NCI-H1092 treated with DMSO at 0.1 percent for 48 hours (cell line): ENCODE measurements at places on chromosomes 13 and 19.

DNA sequence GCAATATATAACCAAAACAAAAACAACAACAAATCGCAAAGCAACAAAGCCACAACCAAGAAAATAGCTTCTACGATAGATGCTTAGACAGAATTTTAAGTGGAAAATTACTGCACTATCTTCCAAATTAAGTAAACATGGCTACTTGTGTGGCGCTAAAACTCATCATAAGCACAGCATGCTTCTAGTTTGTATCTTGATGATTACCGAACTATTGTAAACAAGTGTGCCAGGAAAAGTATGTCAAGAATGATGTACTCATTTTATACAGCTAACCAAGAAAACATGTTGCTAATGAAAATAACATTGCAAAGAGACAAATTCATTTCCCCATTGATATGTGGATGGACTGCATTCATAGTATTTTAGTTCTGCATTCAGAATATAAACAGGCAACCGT lies 271.9 kb upstream of the GPC6 start:
- no peak for DNase-seq

DNA sequence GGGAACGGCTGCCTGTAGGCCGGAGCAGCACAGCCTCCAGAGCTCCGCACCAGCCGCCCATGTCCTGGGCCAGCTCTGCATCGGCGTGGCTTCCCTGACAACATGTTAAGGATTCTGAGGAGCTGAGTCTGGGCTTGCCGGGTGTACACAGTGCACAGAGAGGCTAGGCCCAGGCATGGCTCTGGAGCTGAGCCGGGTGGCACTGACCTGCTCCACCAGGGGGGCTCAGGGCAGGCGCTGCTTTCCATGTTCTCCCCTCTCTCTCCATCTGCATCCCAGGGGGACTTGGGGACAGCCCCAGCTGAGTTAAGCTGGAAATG lies 31.6 kb downstream of the AP1M1 start:
- no peak for DNase-seq

GRCh38 chr19:1618157-1619093 lies 13.2 kb upstream of the UQCR11 start:
- no peak for DNase-seq

- DNase-seq = peak; percentile 35
These were observed 69.8 kb downstream of the LRCH1 start for GRCh38 chr13:46622630-46623256.

DNA sequence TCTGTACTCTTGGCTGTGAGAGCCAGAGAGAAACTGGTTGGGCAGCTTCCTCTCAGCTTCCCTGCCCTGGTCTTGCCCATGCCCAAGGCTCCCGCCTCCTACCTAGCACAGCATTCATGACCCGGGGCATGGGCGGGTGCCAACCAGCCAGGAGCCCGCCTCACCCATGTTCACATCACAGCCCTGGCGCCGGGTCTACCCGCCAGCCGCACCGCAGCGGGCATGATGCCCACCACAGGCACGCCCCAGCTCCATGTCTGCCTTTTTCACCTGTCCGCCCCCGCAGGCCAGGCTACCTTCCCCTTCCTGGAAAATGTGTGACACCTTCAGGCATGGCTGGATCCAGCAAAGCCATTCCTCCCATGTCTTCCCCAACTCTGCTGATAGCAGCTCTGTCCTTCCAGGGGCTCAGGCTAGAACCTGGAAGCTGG lies 42.1 kb downstream of the PTPRS start:
- DNase-seq = no peak

- DNase-seq = peak; percentile 94
These were observed 583.9 kb upstream of the SLITRK6 start for GRCh38 chr13:86383151-86383550.

- DNase-seq = peak; percentile 58
These were observed at the start of gene PVR for GRCh38 chr19:44643605-44644401. Gene PVR (plus strand): TSS chr19:44643910. CDS start chr19:44644097, 187 bp downstream.

DNA sequence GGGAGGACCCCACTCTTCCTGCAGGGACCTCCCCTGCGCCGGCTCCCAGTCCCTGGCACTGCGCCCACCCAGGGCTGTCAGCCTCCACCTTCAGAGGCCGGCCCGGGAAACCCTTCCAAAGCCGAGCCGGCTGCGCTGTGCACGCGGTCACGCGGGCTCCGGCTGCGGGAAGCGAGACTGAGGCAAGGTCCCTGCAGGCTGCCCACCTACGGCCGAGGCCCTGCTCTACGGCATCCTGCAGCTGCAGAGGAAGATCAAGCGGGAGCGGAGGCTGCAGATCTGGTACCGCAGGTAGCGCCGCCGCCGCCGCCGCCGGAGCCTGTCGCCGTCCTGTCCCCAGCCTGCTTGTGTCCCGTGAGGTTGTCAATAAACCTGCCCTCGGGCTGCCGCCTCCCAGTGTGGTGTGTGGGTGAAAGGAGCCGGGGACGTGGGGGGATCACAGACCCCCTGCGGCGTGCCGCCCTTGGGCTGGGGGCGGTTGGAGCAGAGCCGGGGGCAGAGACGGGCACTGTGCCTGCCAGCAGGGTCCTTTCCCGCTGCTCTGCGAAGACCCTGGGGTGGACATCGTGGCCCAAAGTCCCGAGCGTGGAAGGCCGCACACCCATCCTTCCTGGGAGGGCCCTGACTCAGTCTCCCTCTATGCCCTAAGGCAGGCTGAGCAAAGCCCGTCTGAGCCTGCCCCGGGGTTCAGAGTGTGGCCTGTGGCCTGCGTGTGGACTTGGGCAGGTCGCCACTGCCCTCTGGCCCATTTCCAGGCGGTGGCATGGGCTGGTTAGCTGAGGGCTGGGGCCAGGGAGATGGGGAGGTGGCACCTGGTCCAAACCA lies 5.9 kb downstream of the GAMT start:
- DNase-seq = no peak

- DNase-seq = no peak
These were observed 605.3 kb upstream of the SLC10A2 start for GRCh38 chr13:103671547-103671946.

DNA sequence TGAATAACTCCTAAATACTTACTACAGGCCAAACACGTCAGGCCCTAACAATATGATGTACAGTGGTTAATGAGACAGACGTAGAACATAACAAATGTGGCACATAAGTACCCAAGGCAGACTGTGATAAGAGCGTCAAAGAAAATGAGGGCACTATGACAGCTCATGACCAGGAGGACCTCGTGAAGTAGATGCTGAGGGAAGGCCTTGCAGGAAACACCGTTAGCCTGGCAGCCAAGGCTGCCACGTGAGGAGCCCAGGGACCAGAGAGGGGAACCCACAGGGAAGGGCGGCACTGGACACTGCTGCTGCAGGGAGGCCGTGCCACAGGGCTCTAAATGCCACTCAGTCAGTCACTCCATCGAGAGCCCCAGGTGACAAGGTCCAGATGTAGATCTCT lies 5.7 kb downstream of the TUBGCP3 start:
- no peak for DNase-seq

GRCh38 chr13:28953714-28954418 lies 133.7 kb downstream of the MTUS2 start:
- DNase-seq = no peak

DNA sequence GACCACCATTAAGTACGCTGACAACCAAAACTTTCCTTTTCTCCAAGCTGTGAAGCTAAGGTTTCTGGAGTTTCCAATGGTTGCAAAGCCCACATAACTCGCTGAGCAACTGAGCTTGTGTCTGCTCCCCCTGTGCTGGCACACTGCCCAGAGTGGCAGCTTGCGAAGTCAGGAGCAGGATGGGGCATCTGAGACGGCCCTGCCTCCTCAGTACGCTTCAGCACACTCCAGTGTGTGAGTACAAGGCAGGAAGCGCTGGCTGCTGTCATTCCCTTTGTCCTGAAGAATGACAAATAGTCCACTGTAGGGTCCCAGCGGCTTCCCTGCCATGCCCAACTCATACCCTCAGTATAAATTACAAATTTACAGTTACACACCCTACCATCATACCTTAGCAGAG lies 51.5 kb downstream of the SKA3 start:
- peak; percentile 65 for DNase-seq

DNA sequence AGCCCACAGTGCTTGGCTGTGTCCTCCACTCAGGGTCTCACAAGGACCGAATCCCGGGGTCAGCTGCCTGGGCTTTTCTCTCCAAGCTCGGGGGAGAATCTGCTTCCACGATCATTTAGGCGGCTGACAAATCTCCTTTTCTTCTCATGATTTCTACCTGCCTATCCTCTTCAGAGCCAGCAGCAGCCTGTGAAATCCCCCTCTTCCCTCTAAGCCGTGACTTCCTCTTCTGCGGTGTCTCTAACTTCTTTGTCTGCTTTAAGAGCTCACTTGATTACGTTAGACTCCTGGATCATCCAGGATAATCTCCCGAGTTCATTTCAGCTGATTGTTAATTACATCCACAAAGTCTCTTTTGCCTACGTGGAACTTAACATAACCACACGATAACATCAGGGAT lies 22.5 kb upstream of the ZNF845 start:
- no peak for DNase-seq

DNA sequence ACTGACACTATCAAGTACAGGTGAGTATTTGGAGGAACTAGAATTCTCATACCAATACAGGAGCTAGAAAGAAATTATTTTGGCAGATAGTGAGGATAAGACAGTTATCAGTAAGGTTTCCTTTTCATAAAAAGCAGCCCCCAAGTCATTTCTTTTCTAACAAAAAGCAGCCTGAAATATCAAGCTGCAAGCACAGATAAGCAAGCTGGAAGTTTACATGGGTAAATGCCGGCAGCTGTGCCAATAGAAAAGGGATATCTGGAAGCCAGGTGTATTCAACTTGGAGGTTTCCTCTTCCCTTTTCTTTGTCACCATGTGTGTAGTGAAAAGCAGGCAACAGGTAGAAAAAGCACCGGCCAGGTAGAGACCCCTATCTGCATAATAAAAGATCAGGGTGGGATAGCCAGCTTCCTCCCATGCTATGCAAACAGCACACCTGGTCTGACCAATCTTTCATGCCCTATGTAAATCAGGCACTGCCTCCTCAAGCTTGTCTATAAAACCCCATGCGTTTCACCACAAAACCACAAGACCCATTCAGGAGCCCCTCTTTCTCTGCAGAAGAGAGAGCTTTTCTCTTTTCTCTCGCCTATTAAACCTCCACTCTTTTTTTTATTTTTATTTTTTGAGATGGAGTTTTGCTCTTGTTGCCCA lies 22.9 kb downstream of the CYP4F2 start:
- no peak for DNase-seq

DNA sequence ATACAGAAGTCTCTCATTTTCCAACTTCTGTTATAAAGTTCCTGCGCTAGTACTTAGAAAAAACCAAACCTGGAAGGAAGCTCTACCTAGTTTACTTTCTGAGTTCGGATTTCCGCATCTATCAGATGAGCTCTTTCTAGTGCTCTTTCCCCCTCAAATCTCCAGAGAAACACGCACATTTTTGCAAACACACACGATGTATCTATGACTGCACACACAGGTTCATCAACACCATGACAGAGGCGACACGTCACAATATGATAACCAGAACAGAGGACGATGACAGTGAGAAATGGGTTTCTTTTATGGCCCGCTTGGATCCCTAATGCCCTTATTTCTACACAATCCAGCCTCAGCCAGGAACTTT lies 629 bp upstream of the LRRC63 start:
- DNase-seq = peak; percentile 27

- DNase-seq = peak; percentile 49
These were observed 954.7 kb downstream of the SLITRK6 start for GRCh38 chr13:84844473-84844872.

DNA sequence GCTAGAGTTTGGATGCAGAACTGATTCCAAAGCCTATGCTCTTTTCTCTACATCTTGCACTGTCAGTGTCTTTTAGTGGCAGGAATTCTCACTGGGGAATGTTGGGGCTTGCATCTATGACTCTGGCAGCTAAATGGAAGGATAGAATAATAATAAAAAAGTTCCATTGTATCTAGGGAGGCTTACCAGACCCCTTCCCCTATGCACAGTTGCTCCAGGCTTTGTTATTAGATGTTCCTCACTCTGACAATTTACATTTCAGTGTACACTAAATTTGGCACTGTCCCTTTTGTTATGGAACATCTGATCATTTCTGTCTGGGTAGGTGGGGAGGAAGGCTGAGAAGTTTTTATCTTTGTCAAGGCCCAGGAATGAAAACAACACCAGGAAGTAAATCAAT lies 3.7 kb upstream of the TRIM13 start:
- no peak for DNase-seq

- no peak for DNase-seq
These were observed 10.6 kb upstream of the NDUFS7 start for GRCh38 chr19:1373042-1373533.

- no peak for DNase-seq
These were observed 9.6 kb downstream of the ABHD13 start for GRCh38 chr13:108227651-108228272.

- no peak for DNase-seq
These were observed 30.2 kb upstream of the CD33 start for GRCh38 chr19:51194527-51195315.

- peak; percentile 29 for DNase-seq
These were observed at the start of gene IL17D for GRCh38 chr13:20702915-20703779. Gene IL17D (plus strand): TSS chr13:20703699. CDS start chr13:20704002, 303 bp downstream.

DNA sequence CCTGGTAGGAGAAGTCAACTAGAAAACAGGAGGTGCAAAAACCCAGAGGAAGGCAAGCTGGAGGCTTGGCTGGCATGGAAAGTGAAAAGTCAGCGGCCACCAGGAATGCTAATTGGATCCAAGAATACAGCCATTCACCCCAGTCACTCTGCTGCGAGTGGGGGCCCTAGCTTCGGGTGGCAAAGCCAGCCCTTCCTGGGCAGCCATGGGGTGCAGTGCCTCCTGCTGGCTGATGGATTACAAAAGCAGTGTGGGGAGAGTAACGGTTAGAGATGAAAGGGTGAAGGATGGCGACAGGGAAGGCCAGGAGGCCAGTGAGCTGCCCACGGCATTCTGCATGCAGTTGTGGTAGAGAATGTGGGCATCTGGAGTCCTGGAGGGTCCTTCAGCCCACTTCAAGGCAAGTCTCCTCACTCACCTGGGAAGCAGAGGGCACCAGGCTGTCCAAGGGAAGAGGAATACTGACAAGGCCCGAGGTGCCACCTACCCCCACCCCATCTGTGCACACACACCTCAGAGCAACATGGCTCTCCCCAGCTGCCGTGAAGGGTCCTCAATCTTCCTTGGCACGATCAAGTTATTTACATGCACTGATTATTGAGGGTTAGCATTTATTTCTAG lies 20.3 kb upstream of the EPHX3 start:
- DNase-seq = no peak

DNA sequence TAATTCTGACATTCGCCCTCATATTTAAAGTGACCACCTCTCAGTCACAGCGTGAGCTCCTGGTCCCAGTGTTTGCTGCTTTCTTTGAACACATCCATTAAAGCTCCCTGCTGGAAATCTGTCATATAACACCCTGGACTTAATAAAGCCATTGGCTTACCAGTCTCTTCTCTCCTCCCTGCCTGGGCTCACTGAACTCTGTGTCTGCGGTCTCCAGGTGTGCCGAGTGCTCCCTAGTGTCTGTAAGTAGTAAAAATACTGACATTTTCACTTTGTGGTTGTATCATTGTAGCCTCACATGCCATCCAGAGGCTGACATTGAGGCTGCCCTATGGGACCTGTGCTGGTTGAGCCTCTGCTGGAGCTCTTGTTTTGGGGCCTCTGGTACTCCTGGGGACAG lies 2.6 kb upstream of the PSG11 start:
- DNase-seq = no peak

GRCh38 chr13:107339209-107339608 lies 771.3 kb upstream of the ARGLU1 start:
- DNase-seq = no peak

- no peak for DNase-seq
These were observed 11.4 kb upstream of the IGFL1 start for GRCh38 chr19:46218160-46218559.
